ENCODE measurements at places on chromosomes 13 and 19.

DNA sequence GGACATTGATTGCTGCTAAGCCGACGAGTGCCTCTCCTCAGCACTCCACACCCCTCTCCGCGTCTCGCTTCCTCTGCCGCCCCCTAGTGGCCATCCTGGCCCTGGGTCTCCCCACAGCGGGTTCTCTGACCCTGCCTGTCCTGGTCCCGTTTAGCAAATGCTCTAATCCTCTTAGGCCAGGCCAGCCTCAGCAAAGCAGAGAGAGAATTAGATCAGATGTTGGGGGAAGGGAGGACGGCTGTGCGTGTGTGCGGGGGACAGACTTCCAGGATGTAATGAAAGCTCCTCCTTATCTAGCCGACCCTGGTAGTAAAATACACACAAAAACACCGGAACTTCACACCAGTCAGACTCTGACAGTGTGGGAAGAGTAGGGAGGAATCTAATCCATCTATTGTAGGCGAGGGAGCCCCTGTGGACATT lies 4.5 kb downstream of the TPRX2 start:
- peak; percentile 70 for DNase-seq

GRCh38 chr13:43284162-43284561 lies 260.8 kb downstream of the DNAJC15 start:
- no peak for DNase-seq

GRCh38 chr13:97561182-97561581 lies 127.2 kb downstream of the RAP2A start:
- DNase-seq, result no peak

GRCh38 chr13:97228850-97229521 lies 6.9 kb downstream of the MBNL2 start:
- DNase-seq, result no peak

GRCh38 chr13:52712385-52712784 lies 27.2 kb downstream of the CNMD start:
- DNase-seq, result no peak

DNA sequence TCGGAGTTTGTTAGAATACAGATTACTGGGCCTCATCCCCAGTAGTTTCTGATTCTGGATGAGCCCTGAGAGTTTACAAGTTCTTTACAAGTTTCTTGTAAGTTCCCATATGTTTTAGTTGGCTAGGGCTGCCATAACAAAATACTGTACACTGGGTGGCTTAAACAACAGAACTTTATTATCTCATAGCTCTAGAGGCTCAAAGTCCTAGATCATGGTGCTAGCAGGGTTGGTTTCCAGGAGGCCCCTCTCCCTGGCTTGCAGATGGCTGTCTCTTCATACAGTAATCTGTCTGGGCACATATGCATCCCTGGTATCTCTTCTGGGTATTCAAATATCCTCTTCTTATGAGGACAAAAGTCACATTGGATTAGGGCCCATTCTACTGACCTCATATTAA lies 167.2 kb downstream of the KLF5 start:
- DNase-seq, result no peak

- DNase-seq, result no peak
These were observed 2.5 kb downstream of the KLF2 start for GRCh38 chr19:16327169-16327475.

- DNase-seq, result no peak
These were observed 61.3 kb upstream of the LRCH1 start for GRCh38 chr13:46491641-46492040.

DNA sequence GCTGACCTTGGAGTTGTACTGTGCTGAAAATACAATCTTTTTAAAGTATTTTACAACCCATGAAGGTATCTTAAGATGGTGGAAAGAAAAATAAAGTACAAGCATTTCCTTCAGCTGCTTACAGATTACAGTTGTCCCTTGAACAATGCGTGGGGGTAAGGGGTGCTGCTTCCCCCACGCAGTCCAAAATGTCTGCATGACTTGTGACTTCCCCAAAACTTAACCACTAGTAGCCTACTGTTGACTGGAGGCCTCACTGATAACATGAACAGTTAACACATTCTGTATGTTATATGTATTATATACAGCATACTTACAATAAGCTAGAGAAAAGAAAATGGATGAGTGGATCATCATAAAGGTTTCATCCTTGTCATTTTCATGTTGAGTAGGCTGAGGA lies 45.3 kb upstream of the ZNF599 start:
- DNase-seq, result no peak

DNA sequence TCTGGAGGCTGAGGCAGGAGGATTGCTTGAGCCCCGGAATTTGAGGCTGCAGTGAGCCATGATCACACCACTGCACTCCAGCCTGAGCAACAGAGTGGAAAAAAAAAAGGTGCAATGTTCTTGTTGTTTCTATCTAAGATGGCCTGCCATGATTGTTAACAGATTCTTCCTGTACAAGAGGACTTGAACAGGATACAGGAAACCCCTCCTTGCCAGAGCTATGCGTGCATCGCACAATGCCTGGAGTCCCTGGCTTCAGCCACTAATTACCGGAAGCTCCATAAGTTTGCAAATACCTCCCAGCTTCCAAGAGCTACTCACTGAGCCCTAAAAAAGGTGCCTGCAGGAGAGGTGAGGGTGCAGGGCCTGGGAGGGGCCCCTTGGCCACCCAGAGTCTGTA lies 13.1 kb upstream of the HIF3A start:
- no peak for DNase-seq

DNA sequence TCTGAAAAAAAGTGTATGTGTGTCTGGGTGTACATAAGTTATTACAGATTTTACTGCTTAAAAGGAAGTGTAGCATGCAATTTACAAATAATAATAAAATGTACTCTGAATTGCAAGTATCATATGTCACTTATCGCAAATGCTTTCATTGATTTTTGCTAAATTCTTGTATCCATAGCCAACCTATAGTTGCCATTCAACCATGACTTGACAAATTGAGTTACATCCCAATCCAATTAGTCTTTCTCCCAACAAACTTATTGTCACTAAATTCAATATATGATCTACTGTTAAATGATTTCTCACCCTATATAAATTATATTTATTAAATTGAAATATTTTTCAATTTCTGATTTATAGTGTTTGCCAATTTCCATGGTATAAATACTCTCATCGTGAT lies 17.3 kb upstream of the SUPT20H start:
- no peak for DNase-seq

GRCh38 chr19:2811221-2811722 lies 8.4 kb upstream of the ZNF554 start:
- no peak for DNase-seq

- DNase-seq, result no peak
These were observed 3.2 kb downstream of the ZNF446 start for GRCh38 chr19:58479303-58479702.

DNA sequence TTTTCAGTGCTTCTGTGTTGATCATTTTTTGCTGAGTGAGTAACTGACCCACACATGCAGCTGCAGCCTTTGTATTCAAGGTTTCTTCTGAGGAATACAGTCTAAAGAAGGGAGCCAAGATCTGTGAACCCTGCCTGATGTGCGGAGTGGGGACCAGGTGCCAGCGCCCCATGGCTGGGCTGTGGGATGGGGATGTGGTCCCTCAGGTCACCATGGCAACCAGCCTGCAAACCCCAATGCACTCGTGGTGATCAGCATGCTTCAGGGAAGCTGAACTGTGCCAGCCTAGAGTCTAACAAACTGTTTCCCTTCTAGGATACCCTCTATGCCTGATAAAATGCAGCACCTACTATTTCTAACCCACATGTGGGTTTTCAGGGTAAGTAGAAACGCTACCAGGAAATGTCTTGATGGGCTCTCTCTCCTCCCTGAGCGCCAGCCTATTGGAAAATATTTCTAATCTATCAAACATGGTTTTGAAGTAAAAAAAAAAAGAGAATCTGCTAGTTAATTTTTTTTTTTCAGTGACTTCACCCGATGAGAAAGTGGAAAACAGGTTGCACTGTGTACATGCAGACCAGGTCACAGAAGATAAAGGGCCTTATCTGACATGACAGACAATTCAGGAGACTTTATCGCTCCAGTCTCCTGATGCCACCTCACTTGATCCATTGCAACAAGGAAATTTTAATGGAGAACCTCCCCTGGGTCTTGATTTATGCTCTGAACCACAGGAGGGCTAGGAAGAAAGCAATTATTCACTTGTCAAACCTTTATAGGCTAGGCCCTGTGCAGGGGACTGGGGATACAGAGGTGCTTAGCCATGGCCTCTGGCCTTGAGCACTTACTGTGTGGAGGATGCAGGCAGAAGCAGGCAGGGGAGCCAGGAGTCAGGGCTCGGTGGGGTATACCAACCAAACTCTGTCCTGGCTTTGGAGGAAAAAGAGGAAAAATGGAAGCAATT lies 51.1 kb downstream of the RASL11A start:
- DNase-seq, result no peak

DNA sequence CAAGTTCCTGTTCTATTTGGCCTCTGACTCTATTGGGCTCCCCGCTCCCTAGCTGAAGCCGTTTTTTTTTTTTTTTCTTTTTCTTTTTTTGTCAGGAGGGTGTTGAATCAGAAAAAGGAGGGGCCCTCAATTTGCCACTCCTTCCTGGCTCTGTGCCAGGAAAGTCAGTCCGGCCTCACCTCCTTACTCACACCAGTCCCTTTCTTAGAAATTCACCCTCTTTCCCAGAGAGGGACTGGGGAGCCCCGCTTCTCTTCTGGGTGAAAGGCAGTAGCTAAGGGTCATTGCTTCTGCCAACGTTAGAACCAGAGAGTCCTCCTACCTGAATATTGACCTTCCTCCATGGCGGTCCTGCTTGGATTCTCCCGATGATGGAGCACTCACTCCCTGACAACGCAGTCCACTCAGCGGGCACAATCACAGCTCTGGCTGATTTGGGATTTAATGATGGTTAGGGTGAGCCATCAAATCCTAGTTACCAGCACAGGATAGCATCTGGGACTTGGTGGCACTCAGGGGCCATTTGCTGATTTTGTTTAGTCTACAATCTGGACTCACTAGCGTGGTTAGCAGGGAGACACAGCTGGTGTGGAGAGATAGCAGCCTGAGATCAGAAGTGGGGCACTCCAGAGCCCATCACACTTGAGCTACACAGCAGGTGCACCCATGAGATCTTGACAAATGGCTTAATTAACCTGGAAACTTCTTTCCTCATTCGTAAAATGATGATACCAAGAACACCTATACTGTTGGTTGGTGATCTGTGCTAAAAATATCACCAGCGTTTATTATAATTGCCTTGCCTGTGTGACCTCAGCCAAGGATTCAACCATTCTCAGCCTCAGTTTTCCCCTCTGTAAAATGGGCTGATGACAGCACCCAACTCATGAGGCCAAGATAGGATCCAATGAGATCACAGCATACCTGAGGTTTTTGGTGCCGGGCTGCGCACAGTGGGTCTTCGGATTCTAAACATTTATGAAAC lies 2.2 kb downstream of the FCER2 start:
- DNase-seq, result peak; percentile 85

DNA sequence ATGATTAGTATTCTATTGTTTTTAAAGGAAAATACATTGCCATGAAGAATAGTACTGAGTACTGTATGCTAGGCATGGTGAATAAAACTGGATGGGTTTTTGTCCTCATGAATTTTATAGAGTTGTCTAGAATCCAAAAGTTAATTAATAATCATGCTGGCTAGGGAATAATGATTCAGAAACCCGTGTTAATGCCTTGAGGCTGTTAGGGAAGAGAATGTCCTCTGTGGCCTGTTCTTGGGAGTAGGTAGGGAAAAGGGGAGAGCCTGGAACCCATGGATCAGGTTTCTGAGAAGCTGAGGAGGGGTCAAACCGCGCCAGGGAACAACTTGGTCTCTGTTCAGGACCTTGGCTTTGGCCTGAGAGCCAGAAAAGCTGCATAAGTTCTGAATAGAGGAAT lies 1376.3 kb upstream of the SLC10A2 start:
- no peak for DNase-seq

GRCh38 chr13:68588623-68589022 lies 1358.5 kb upstream of the PCDH9 start:
- DNase-seq, result peak; percentile 3

DNA sequence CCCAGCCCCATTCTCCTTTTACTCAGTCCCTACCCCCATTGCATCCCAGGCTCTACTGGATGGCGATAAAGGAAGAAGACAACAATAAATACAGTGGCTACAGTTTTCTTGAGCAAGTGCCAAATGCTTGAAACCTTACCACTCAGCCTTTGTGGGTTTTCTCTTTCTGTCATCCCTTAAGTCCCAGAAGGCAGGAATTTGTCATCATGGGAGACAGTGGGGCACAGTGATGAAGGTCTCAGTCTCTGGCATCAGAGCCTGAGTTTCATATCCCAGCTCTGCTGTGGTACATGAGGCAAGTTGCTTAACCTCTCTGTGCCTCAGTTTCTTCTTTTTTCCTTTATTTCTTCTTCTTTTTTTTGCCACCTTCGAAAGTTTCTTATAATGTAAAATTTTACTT lies 5.1 kb upstream of the COMP start:
- DNase-seq, result no peak

DNA sequence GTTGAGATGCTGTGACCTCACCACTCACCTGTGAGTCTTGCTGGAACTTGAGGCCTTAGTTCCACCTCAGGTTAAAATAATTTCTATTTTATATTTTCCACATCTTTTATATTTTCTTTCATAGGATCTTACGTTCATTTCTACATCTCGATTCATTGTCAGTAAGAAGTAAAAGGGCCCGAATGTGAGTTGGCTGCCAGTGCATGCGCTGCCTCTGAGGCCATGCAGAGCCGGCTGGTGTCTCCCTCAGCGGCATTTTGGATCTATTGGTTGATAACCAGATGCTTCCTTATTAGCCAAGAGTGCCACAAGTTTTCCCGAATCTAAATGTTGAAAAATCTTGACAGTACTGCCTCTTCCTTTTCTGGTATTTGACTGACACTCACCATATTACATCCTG lies 347.3 kb downstream of the TEX29 start:
- DNase-seq, result no peak

GRCh38 chr13:112908342-112908741 lies 60.7 kb upstream of the MCF2L start:
- no peak for DNase-seq

DNA sequence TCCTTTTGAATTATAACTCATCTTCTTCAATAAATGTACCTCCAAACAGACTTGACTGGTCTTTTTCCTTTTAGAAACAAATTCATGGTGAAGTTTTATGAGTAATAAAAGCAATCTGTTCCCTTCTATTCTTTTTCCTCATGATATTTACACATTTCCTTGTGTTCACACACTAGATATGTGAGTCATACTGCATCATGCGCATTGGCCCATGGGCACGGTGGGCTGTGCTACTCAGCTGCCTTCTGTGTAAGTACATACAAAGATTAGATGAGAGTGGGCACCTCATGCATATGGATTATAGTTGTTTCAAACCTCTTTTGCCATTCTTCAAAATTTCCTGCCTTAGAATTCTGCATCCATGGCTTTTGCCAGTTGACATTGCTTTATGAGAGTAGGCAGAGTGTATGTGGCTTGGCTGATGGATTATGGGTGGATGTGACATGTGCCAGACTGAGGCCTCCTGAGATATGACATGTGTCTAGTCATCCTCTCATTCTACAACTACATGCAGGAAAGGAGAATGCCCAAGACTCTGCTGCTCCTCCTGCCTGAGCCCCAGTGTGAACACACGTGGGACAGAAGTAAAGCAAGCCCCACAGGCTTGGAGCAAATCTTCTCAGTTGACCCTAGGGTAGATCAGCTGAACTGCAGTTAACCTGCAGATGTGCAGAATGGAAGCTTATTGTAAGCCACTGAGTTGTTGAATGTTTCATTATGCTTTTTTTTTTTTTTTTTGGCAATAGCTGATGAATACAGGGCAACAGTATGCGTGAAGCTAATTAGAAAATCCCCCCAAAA lies 109.9 kb downstream of the RBM26 start:
- no peak for DNase-seq

- no peak for DNase-seq
These were observed 29.8 kb downstream of the NFIX start for GRCh38 chr19:13024951-13025697.

- no peak for DNase-seq
These were observed 8.9 kb downstream of the RTBDN start for GRCh38 chr19:12825254-12826131.

All from GM12865 (cell line).